ENCODE measurements at places on chromosomes 1 and 21. TPM values are rescaled to one million over a fixed set of nuclear protein-coding genes. Genes with fewer than 3 reads are reported as not detected.

GRCh38 chr1:47759251-47759935, 237.8 kb downstream of the TRABD2B start:
- peak; percentile 47 for DNase-seq

DNA sequence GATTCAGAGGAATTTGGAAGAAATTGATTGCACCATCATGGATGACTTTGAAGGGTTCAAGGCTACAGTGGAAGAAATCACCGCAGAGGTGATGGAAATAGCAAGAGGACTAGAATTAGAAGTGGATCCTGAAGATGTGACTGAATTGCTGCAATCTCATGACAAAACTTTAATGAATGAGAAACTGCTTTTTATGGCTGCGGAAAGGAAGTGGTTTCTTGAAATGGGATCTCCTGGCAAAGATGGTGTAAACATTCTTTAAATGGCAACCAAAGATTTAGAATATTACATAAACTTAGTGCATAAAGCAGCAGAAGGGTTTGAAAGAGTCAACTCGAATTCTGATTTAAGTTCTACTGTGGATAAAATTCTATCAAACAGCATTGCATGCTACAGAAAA, 698.6 kb downstream of the PLA2G4A start:
- DNase-seq, result no peak

ADGRB2 gene
- 228 TPM for total RNA-seq

CALML6 gene
- total RNA-seq, result 4.0 TPM

DNA sequence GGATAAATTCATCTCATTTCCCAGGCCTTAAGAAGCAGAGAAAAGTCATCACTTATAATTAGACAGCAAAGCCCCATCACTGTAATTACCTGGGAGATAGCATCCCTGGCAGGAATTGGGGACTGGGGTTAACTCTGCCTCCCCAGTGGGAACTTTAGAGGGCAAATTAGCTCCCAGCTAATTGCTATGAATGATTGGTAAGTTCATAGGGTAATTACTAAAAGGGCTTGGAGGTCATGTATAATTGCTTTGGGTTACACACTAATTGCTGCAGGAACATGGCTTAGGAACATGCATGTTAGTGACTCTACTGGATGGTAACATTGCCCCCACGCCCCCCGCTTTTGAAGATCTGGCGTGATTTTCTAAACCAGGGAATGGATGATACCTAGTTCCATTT, 64.8 kb downstream of the UBE2T start:
- no peak for DNase-seq

PRR9 gene
- total RNA-seq, result not detected

DNA sequence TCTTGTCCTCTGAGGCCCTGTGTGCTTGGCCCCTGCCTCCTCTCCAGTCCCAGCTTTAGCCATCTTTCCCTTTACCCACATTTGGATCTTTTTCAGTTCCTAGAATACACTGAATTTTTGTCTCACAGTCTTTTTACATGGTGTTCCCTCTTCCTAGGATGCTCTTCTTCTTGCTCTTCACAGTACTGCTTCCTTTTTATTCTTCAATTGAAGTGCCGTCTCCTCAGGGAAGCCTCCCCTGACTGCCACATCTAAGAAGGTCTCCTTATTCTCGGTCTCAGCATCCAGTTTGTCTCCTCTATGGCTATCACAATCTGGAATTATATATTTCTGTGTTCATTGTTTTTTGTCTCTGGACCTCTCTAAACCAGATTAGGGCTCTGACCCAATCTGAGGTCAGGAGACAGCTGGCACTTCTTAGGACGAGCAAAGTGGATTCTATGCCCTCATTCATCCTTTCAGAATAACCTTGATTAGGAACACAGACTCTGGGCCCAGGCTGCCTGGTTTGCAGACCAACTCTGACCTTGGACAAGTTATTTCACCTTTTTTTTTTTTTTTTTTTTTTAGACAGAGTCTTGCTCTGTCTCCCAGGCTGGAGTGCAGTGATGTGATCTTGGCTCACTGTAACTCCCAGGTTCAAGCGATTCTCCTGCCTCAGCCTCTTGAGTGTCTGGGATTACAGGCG, 3.2 kb upstream of the FGR start:
- no peak for DNase-seq

DNA sequence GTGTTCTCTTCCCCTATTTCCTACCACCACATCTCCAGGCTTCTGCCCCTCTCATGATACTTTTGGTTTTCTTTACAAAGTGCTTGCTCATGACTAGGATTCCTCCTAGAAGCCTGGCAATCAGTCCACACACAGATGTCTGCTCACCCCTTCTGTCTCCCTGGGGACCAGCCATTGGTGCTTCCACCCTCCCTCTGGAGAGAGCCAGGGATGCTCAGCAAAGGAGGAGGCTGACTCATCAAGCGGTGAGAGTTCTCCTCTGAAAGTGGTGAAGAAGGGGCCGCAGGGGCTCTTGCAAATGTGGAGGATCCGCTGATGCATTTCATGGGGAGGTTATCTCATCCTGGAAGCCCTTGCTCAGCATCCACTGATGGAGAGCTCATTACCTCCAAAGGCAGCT, 14.5 kb downstream of the NT5C1A start:
- DNase-seq, result no peak

DNA sequence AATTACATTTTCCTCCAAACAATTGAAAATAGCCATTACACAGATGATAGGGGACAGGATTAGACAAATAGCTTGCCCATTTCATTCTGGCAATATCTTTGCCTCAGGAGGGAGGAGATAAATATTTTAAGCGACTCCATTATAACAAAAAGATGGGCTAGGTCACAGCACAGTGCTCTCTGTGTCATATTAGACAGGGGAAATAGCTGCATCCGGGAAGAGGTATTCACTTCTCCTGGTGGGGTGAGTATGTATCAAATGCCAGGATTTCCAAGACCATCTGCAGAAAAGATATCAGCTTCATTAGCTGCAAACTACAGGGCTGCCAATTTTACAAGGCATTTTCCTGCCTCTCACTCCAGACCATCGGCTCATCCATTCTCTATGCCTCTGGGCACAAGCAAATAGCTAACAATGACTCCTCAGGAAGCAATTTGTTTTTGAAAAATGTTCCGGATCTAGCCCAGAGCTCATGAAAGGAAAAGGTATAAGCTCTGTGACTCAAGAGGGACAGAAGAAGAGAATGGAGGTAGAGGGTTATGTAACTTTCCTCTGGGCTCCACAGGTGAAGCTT, 41.9 kb upstream of the ANGPTL7 start:
- no peak for DNase-seq

ATP1A2 gene
- 724 TPM for total RNA-seq

GRCh38 chr1:55534565-55535121, 319.5 kb upstream of the USP24 start:
- no peak for DNase-seq

LBR gene
- total RNA-seq, result 31.5 TPM

DNA sequence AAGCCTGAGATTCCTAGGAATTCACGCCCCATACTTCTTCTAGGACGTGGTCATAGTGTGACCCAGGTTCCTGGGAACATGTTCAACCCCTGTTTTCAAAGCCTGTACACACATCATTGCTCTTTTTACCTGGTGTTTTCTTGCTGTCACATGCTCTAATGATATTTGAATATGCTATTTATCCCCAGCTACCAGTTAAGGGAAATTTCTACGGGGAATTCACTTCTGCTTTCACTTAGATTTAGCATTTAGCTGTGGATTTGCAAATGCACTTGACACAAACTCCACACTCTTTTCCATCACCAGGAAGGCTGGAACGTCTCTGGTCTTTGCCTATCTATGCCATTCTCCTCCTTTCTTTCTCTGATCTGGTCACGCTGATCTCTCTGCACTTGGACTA, 11.3 kb upstream of the SAMSN1 start:
- DNase-seq, result no peak

DNA sequence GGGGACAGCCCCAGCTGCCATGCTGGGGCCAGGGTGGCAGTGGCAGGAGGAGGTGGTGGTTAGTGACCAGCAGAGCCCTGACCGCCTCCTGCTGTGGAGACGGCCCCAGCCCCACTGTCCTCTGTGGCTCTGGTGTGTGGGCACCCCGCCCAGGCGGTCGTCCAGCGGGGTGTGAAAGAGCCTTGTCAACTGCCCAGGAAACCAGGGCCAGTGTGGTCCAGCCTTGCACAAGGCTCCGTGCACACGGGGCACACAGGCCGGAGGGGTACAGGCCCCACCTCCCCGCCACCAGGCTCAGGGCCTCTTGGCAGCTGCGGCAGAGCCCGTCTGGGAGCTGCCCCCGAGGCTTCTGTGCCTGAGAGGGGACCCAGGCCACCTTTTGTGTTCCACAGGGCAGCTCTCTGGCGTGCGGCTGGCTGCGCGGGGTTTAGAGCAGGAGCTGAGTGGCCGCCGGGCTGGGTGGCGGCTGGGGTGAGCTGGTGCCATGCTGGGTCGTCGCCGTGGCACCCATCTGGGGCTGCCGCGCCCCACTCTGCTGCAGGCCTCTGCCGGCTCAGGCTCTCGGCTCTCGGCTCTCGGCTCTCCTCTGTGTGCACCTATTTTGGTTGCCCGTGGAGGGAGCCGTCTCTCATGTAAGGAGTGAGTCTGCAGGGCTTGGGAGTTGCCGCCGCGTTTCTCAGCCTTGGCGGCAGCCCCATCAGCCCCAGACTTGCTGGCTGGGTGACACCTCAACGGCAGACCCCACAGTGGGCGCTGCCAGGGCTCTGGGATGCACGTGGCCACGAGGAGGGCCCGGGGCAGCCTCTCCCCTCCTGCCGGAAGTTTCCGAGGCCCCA, 36.1 kb downstream of the SLX9 start:
- no peak for DNase-seq

S100A5 gene
- not detected for total RNA-seq

RPE65 gene
- 1.1 TPM for total RNA-seq

GRCh38 chr1:209456878-209457277, 126.6 kb upstream of the CAMK1G start:
- DNase-seq, result no peak

- no peak for DNase-seq
These were observed 5.1 kb upstream of the NT5C1A start for GRCh38 chr1:39676948-39677548.

DNA sequence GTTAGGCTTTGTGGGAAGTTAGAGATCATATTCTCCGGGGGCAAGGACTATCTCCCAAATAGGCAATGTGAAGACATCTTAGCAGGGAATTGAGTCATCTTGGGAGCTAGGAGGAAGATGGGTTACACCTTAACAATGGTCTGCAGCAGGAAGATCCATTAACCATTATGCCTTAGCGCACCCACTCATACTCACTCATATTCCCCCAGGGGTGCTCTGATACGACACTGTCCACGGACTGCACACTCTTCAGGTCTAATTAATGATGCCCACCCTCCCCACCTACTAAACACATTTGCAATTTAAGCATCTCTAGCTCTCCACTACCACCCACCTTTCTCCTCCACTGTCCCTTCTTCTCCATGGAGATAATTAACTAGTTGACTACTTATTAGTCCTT, 857 bp upstream of the AK5 start:
- DNase-seq, result no peak

DNA sequence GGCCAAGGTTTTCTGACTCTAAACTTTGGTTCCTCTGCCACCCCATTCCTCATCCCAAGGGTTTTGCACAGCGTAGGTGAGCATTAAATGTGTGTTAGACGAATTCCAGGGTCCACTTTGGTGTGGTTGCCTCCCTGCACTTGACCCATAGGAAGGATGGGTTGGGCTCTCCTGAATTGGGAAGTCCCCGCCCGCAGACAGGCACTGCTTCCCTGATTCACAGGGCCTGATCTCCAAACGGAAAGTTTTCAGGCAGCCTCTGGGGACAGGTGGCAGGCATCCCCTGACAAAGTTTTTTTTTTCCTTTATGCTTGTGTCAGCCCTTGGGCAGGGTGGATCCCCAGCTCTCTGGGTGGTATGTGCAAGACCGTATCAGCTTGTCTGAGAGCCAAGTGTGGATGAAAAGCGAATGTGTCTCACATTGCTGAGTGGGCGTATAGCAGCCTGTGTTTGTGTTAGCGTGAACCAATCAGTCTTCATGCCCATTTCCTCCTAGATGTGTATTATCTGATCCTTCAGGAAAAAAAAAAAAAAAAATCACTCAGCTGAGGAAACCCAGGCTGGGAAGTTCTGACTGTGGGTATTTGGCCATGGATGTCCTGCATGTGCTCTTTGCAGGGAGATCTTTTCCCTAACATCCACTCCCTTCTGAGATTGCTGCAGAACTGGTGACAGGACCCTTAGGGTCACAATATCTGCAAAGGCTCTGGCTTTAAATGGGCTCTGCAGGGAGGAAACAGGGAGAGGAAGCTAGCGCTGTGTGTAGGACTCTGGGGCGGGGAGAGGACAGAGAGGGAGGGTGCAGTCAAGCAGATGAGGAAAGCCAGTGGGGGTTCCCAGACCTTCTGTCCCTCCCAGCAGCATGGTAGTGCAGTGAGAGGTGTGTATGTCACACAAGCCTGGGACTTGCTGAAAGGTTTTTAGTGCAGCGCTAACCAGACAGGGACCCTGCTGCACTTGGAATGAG, 42.2 kb upstream of the TRABD2B start:
- DNase-seq, result no peak

DNA sequence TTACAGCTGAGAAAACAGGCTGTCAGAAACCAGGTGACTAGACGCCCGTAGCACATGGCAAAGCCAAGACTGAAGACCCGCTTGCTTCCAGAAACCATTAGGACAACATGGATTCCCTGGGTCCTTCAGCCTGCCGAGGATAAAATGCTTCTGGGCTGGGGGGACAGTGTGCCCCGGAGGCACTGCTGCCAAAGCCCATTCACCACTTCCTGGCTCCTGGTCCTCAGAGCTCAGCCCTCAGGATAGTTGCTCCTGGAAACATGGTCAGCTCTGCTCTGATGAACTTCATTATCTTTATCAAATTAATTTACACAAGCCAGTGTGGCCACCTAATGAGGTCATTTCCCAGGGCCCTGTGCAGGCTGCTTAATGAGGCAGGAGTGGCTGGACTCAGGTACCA, 41.1 kb upstream of the ACTL8 start:
- DNase-seq, result no peak

GRCh38 chr21:44515359-44516165, 24.4 kb downstream of the KRTAP10-1 start:
- DNase-seq, result no peak

GNAT2 gene
- not detected for total RNA-seq

GRCh38 chr1:205947024-205947423, 3.8 kb upstream of the SLC26A9 start:
- DNase-seq, result no peak

LENEP gene
- not detected for total RNA-seq

PFDN2 gene
- 73.3 TPM for total RNA-seq

HES3 gene
- not detected for total RNA-seq

MAP3K21 gene
- total RNA-seq, result 9.7 TPM

DNA sequence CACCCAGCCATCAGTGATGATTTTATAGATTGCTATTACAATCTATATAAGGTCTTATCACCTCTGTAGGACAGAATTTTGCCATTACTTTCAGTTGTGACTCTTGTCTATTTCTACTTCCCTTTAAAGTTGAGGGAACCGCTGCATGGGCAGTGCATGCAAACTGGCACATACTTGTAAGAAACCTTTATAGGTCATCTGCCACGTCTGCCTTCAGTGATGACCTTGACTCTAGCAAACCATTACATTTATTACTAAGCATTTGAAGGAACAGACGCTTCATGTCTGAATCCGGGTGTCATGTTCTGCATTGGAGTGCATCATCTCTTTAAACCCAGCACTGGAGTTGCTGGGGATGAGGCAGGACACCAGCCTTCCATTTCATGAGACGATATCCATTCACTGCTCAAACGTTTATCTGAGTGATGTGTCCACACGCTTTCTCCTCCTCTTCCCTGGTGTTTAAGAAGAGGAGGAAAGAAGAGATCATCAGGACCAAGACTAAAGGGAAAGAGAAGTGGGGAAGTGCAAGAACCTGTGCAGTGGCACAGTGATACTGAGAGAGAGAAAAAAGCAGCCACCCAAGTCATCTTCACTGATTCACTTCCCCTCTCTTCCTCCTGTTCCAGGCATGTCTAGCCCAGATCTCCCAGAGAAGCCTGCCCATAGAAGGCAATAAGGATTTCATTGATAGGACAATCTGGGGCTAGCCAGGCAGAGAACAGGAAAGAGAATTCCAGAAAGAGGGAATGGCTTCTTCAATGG, 14.1 kb downstream of the CCSAP start:
- DNase-seq, result no peak
